ENCODE measurements at places on chromosomes 3 and 15.

DNA sequence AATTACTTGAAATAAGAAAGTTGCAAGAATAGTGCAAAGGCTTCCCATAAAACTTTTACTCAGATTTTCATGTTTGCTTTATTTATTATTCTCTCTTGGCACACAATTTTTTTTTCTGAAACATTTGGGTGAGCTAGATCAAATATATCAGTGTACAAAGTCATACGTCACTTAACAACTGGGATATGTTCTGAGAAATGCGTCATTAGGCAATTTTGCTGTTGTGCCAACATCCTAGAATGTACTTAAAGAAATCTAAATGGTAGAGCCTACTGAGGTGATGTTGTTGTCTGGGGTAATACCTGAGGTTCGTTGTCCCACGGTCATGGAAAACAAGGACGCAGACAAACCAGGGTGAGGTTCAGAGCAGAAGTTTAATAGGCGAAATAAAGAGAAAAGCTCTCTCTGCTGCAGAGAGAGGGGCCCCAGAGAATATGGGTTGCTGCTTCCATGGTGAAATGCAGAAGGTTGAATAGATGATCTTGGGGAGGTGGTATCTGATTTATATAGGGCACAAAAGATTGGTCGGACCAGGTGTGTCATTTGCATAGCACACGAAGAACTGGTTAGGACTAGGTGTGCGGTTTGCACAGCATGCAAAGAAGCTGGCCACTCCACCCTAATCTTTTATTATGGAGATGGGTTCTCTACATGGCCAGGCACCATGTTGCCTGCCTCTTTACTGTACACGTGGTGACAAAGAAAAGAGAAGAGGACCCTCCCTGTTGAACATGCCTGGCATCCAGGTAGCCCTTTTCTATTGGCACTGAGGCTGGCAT lies 8.8 kb upstream of the GRAMD1C start:
- no peak for DNase-seq

DNA sequence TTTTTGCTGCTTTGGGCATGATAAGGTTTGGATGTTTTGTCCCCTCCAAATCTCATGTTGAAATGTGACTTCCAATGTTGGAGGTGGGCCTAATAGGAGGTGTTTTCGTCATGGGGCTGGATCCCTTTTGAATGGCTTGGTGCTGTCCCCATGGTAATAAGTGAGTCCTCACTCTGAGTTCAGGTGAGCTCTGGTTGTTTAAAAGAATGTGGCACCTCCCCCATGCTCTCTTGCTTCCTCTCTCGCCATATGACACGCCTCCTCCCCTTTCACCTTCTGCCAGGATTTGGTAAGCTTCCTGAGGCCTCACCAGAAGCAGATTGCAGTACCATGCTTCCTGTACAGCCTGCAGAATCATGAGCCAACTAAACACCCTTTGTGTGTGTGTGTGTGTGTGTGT lies 255.5 kb downstream of the EPHB1 start:
- DNase-seq: no peak

GRCh38 chr3:132382267-132382666 lies 35.0 kb upstream of the DNAJC13 start:
- no peak for DNase-seq

DNA sequence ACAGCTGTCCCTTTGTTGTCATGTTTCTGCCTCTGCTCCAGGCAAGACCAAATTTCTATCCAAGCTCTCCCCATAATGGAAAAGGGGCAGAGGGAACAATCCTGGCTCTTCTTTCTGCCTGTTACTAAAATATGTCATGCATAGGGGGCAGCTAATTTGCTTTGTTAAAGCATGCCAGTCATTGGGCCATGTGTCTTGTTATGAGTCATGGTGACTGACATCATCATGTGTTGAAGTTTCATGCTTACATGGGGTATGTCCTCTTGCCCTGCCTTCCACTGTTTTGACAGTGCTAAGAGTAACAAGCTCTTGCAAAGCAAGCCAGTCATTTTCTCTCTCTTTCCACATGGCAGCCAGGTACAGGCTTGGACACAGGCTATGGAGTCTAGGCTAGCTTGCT lies 268.9 kb downstream of the GABRB3 start:
- no peak for DNase-seq

DNA sequence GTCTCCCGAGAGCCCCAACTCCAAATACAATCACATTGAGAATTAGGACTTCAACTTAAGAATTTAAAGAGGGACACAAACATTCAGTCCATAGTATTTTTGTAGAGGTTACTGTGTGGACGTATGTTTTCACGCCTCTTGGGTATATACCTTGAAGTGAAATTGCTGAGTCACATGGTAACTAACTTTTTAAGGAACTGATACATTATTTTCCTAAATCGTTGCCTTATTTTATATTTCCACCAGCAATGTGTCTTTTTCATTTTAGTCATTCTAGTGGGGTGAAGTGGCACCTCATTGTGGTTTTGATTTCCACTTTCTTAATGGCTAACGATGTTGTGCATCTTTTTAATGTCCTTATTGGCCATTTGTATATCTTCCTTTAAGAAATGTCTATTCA lies 11.8 kb downstream of the PARP15 start:
- DNase-seq: no peak

DNA sequence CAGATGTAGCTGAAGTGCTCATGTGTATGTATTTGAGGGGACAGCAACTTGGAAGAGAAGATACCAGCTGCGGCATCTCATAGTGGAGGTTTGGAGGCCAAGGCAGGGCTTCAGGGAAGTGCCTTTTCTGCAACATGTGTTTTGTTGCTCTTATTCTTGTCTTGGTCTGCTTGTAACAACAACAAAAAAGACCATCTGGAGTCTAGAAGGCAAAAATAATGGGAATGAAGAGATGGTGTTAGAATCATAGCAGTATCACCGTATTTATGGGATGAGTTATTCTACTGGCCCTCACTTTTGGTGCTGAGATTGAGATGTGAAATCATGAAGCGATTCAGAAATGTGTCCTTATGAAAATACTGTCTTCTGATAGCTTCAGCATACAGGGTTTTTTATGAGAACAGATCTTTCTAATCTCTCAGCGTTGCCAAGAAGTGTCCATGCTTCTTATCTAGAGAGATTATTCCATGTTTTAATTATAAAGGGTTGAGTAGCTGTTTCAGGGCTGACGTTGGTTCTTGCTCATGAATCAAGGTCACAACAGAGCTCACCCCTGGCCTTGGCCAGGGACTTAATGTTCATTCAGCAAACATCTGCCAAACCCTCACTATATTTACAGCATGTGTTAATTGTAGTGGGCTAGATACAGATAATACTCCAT lies 58.0 kb downstream of the ITPR1 start:
- DNase-seq: no peak

DNA sequence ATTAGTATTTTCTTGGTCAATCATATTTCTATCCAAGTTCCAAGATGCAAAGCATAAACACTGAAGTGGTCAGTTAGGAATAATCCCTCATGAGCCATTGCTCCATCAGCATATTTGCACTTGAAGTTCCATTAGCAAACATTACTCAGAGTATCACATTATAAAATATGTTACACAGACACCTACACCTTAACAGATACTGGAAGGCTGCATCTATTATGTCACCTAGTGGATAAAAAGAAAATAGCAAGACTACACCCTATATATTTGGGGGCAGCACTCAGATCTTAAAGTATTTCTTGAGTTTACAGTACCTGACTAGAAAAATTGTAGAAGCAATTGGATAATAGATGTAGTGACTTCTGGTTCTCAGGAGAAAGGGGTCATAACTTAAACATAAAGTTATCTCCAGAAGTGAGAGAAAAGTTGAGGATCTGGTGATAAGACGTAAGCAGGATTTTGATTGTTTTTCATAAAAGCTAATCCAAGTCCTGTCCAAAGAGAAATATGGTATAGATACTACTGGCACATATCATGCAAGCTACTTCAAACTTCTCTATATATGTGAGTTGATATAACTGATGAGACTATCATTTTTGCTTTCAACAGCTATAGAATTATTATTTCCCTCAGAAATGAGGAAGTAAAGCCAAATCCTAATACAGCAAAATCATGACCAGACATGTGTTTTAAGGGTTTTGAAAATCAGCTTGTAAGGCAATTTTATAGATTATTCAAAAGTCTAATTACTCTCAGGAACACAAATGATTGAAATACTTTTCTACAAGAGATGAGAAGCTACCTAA lies 422.2 kb downstream of the GBE1 start:
- DNase-seq: no peak
